ENCODE measurements at places on chromosomes 3 and 15.

- no peak for DNase-seq
Measured at GRCh38 chr3:71536376-71536965, 47.1 kb downstream of the FOXP1 start.

GRCh38 chr3:149340310-149340933 lies 7.0 kb upstream of the TM4SF18 start:
- DNase-seq: no peak

GRCh38 chr3:46965151-46965550 lies 11.4 kb downstream of the CCDC12 start:
- DNase-seq: no peak

DNA sequence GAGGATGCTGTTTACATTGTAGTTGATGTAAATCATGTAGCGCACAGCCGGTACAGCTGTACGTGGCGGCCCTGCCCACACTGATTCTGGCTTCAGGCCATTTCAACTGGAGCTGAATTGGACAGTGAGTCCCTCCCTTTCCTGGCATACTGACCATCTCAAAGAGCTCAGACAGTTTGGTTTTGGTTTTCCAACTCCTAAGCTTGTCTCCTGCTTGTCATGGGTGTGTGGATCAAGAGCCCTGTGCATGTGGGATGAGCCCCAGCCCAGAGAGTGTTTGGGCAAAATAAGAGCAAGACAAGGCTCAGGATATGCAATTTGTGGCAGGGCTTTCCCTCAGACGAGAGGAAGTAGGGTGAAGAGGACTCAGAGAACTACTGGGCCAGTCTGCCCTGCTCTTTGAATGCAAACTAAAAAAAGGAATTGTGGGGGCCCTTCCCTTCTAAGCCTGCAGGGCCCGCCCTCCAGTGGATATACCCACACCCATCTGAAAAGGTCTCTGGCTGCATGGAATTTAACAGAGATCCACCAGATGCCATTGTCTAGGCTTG lies 13.3 kb downstream of the ITGA11 start:
- DNase-seq: no peak
